ENCODE measurements at places on chromosomes 3 and 15. TPM values are rescaled to one million over a fixed set of nuclear protein-coding genes. Genes with fewer than 3 reads are reported as not detected.
A peak's percentile ranks its signal among the peaks of the same experiment; 100 is the strongest.

IGSF10 gene
- not detected for total RNA-seq

OR5K1 gene
- not detected for total RNA-seq

- no peak for DNase-seq
Measured at GRCh38 chr3:94167346-94167745, 104.5 kb downstream of the NSUN3 start.

- DNase-seq = peak; percentile 80
Measured at GRCh38 chr3:30199096-30199759, 407.2 kb upstream of the TGFBR2 start.

- DNase-seq = peak; percentile 40
Measured at GRCh38 chr3:126056681-126057500, 27.0 kb downstream of the SLC41A3 start.

Data from dermis microvascular lymphatic vessel endothelial cell (primary cell).